ENCODE measurements at places on chromosomes 11 and 22. TPM values are rescaled to one million over a fixed set of nuclear protein-coding genes. Genes with fewer than 3 reads are reported as not detected.
A peak's percentile ranks its signal among the peaks of the same experiment; 100 is the strongest.

Gene MTMR2
- 20.8 TPM for total RNA-seq

Gene IFITM5
- total RNA-seq: not detected

- DNase-seq: peak; percentile 91
These were observed 4.9 kb downstream of the OVOL1 start for GRCh38 chr11:65791719-65792213.

- DNase-seq: no peak
These were observed 159.3 kb downstream of the MN1 start for GRCh38 chr22:27642104-27642800.

All from HT-29 (cell line).